ENCODE measurements at places on chromosomes 11 and 22.

DNA sequence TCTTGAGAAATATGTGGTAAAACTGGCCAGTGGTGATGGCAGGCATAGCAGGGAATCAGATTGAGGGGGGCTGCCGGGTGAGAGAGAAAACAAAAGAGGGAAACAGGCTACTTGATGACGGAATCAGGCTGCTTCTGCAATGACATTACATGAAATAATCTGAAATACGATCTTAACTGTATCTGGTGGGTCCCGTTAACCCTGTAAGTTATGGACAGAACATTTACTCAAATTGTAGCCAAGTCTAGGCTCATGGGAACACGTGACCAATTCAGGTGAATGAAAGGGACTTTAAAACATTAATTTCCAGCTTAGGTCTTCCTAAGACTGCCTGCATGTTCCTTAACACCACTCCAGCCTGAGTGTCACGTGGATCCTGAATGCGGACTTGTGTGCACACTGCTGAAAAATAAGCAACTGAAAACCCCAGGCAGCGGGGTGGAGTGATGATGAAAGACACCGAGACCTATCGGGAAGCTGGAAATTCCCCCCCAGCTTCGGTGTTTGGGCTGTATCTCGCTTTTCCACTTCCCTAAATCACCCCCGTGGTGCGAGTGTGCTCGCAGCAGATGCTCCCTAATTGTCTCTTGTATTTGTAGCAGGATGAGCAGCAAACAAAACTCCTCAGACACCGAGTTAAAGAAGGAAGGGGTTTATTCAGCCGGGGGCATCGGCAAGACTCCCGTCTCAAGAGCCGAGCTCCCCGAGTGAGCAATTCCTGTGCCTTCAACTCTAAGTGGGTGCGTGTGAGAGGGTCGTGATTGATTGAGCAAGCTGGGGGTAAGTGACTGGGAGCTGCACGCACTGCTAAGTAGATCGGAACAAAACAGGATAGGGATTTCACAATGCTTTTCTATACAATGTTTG is 145.0 kb upstream of the GRK3 start:
- no peak for DNase-seq

DNA sequence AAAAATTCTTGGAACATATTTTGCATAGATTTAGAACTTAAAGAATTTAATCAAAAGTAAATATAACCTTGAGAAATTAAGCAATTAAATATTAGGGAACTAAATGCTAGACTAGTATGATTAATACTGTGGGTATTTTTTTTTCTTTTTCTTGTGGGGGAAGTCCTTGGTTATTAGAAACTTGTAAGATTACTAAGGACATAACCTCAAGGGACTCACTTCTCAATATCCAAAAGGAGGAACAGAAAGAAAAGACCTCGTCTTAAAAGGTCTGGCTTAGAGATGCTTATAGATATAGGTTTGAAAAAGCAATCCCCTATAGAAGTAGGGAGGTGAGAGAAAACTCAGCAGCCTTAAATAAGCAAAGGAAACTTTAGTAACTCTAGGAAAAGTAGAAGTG is 368.5 kb downstream of the INSC start:
- DNase-seq = no peak

DNA sequence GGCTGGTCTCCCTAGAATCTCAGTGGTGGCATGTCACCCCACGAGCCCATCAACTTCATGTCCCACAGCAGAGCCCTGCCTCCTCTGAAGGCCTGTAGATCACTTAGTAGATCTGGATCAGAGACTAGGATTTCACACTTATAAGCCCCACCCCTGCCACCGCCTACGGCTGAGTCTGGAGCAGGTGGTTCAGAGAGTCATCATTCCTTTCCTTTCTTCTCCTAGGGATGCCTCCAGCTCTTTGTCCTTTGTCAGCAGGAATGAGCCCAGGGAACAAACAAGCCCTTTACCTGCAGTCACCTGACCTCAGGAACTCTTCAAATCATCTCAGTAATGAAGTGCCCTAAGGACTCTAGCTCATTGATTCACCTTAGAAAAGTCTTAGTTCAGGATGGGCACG is 37.8 kb downstream of the SCGB1A1 start:
- DNase-seq = no peak

- DNase-seq = peak; percentile 64
Measured at GRCh38 chr11:103537904-103538502, 428.8 kb downstream of the DYNC2H1 start.

- DNase-seq = no peak
Measured at GRCh38 chr11:134606251-134606650, 194.2 kb upstream of the B3GAT1 start.

- peak; percentile 70 for DNase-seq
Measured at GRCh38 chr11:112612250-112612849, 348.9 kb upstream of the NCAM1 start.

Data from NCI-H82 (cell line).